ENCODE measurements at places on chromosomes 1 and 21. TPM values are rescaled to one million over a fixed set of nuclear protein-coding genes. Genes with fewer than 3 reads are reported as not detected.
A peak's percentile ranks its signal among the peaks of the same experiment; 100 is the strongest.

DNA sequence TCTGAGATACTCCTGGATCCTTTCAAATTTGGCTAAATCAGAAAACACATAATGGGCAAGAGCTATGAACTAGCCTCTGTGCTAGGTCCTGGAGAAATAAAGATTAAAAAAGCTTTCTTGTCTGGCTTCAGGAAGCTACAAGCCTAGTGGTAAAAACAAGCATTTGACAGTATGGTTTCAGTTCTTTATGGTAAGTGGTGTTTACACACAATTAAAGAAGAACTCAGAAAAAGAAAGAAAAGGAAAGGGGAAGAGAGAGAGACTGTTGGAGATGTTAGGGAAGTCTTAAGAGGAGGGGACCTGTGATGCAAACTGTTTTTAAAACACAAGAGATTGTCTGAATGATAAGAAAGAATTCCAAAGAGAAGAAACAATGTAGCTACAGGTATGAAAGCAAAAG lies 1.8 kb downstream of the OR10J1 start:
- no peak for DNase-seq

GRCh38 chr1:21340230-21340945 lies 50.1 kb upstream of the ECE1 start:
- peak; percentile 11 for DNase-seq

DNA sequence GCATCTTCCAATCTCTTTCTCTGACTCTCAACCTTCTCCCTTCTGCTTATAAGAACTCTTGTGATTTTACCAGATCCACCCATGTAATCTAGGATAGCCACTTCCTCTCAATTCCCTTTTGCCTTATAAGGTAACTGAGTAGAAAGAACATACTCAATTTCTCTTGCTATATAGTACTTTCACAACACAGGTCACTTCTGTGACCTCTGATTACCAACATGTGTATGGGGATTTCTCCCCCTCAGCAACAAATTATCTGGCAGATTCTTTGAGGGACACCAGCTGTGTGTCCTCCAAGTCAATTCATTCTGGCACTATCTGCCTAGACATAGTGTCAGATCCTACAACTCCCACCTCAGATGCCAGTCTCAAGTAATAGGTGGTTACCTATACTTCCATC lies 62.5 kb downstream of the IL23R start:
- DNase-seq = no peak

- no peak for DNase-seq
Measured at GRCh38 chr1:222390181-222390580, 157.7 kb downstream of the HHIPL2 start.

DNA sequence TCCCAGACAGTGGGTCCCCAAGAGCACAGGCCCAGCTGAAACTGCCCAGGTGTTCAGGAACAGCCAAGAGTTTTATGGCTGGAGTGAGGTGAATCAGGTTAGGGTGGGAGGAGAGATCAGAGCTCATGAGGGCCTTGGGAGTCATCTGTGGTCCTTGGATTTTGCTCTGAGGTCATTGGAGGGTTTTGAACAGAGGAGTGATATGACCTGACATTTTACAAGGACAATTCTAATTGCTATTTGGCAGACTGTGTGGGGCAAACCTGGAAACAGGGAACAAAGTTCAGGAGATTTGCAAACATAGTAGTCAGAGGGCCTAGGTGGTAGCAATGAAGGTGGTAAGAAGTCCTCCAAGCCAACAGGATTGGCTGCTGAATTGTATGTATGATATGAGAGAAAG lies 31.1 kb upstream of the LRRN2 start:
- DNase-seq = no peak

DNA sequence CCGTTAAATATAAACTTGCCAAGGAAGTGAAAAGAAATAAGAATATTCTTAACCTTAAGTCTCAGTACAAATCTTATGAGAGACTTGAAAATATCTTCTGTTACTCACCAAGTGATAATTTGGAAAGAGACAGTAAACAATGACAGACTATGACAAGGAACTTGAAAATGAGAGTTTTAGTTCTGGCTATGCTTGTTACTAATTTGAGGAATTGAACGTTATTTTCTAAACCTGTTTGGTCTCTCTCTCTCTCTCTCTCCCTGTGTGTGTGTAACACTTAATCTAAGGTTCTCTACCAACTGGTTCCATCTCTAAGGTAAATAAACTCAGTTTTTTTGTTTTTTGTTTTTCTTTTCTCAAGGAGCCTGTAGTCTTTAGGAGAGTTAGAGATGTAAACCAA lies 161.8 kb downstream of the AMY1C start:
- DNase-seq = no peak

Gene SMG7
- polyA plus RNA-seq = 37.7 TPM

DNA sequence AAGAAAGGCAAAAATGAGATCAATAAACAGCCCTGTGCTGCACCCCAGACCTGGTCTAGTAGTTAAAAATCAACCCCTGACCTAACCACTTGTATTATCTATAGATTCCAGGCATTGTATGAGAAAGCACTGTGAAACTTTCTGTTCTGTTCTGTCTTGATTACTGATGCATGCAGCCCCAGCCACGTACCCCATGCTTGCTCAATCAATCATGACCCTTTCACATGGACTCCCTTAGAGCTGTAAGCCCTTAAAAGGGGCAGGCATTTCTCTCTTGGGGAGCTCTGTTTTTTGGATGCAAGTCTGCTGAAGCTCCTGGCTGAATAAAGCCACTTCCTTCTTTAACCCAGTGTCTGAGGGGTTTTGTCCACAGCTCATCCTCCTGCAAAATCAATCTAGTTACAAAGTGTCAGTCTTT lies 24.2 kb upstream of the CD34 start:
- no peak for DNase-seq

- no peak for DNase-seq
Measured at GRCh38 chr1:3529099-3529729, 74.7 kb downstream of the ARHGEF16 start.

- no peak for DNase-seq
Measured at GRCh38 chr21:45932922-45933502, 48.6 kb upstream of the COL6A1 start.

GRCh38 chr1:26283871-26284596 lies 4.1 kb downstream of the SH3BGRL3 start:
- no peak for DNase-seq

Gene SAMD11
- not detected for polyA plus RNA-seq

- DNase-seq = no peak
Measured at GRCh38 chr1:116113615-116114014, 2.4 kb downstream of the MAB21L3 start.

Gene EFNA4
- polyA plus RNA-seq = 8.4 TPM

Gene AGRN
- 117 TPM for polyA plus RNA-seq

DNA sequence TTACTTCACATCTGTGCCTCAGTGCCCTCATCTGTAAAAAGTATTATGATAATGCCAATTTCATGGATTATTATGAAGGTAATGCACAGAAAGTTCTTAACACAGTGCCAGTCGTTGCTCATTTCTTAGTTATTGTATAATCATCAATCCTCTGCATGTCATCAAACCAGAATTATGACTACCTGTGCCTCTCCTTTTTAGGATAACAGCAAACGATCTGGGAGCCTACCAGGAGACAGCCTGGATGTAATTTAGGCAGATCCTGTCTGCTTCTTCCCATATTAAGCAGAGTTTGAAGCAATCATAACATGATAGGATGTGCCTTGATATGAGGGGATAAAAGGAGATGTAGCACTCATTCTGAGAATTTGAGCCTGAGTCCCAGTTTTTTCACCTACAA lies 177.4 kb upstream of the DPT start:
- no peak for DNase-seq

DNA sequence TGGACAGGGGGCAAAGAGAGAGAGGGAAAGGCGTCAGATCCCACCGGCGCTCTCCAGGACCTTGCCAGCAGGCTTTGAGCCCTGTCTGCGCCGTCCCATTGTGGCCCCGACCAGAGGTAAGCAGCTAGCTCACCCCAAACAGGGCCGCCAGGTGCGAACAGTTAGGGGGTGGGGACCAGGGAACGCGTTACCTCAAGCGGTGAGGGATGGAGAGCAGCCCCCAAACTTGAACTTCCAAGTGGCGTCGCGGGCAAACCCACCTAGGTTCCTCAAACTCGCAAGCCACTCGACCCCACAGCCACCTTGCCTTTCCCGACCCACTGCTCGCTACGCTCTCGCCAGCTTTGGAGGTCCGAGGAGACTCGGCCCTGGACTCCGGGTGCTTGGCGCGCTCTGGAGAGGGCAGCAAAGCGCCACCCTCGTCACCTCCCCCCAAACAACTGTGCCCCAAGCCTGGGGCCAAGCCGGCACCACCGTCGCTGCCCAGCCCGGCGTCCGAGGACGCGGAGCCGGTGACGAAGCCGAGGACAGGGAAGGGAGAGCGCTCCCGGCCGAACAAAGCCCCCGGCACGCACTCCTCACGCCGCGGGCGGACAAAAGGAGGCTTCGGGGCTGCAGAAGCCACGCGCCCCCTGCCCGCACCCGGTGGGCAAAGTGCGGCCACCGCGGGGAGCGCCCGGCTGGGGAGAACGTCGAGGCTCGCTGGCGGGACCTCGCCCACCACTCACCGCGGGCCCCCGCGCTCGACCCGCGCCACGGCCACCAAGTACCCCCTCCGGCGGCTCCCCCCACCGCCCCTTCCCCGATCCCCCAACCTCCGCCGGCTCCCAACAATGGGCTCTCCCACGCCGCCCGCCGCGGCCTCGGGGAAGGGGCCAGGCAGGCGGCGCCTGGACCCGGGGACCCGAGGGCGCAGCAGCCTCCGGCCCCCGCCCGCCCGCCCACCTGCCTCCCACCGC lies 976 bp downstream of the SSBP3 start:
- DNase-seq = peak; percentile 42

Gene ANGPTL3
- polyA plus RNA-seq = not detected

DNA sequence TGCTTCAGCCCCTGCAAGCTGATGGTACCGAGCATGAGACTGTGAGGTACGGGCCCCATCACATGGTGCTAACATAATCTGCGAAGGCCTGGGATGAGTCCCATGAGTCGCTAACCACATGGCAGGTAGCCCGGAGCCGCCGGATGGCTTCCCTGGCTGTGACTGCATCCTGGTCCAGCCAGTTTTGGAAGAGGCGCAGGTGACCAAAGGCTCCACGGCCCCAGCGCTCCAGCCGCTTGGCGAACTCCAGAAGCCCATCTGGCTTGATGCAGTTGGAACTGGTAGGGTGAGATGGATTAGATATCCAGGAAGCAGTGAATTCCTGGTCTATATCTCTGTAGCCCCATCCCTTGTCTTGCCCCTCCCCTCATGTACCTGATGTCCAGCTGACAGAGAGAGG lies 24.6 kb downstream of the LRRC41 start:
- peak; percentile 64 for DNase-seq

DNA sequence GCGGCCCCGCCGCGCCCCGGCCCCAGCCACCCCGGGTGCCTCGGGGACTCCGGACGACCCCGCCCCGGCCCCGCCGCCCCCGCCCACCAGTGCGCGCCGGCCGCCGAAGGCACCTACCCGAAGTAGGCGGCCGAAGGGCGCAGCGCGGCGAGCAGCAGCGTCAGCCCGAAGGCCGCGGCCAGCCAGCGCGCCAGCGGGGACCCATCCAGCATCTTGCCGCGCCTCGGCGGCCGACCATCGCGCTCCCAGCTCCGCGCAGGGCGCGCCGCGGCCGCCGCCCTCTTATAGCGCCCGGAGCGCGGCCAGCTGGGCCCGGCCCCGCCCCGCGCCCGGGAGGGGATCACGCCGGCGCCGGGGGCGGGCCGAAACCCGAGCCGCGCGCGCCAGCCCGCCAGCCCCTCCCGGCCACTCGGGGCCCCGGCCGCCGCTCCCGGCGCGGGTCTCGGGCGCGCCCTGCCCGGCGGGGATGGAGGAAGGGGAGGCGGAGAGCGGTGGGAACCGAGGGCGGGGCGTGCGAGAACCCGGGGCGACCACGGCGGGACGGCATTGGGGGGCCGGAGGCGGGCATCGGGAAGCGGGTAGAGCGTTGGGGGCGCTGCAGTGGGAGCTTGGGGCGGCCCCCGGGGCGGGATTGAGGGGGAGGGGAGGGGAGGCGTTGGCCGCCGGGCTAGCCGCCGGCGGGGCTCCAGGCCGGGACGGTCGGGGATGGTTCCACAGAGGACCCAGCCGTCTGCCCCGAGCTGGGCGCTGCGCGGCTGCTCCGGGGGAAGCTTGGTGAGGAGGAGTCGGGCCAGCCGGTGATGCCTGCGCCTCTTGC lies at the start of gene WNT9A:
TSS of gene WNT9A (minus strand) at position 257 of the 817 bp plus-strand sequence. CDS start at position 212, 45 bp downstream.
- peak; percentile 48 for DNase-seq

GRCh38 chr1:234902774-234903547 lies 225.7 kb downstream of the TOMM20 start:
- no peak for DNase-seq

DNA sequence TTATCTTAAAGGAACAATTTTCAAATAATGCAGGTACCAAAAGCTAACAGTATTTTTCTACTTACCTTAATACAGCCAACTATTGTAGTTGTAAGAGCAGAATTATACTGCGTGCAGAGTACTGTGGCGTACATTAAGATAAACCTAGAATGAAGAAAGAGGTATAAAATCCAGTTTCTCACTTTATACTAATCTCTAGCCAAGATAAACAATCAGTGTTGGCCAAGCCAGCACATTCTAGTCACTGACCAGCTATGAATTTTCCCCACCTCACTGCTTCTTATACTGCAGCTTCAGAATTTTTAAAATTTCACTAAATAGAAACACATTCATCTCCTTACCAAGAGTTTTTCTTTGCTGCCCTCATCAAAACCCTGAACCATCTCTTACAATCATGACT lies 33.6 kb downstream of the SLC35D1 start:
- DNase-seq = no peak

Gene IQCC
- 3.4 TPM for polyA plus RNA-seq

- no peak for DNase-seq
Measured at GRCh38 chr1:65965112-65965996, 172.7 kb downstream of the PDE4B start.

Gene SERINC2
- polyA plus RNA-seq = 737 TPM

- no peak for DNase-seq
Measured at GRCh38 chr1:208105756-208106155, 138.4 kb downstream of the PLXNA2 start.

- DNase-seq = peak; percentile 38
Measured at GRCh38 chr21:33943293-33943692, 27.7 kb upstream of the ATP5PO start.

Gene PLXNA2
- polyA plus RNA-seq = 11.5 TPM

- no peak for DNase-seq
Measured at GRCh38 chr1:239587066-239587465, 200.7 kb downstream of the CHRM3 start.

Gene IGSF21
- not detected for polyA plus RNA-seq

DNA sequence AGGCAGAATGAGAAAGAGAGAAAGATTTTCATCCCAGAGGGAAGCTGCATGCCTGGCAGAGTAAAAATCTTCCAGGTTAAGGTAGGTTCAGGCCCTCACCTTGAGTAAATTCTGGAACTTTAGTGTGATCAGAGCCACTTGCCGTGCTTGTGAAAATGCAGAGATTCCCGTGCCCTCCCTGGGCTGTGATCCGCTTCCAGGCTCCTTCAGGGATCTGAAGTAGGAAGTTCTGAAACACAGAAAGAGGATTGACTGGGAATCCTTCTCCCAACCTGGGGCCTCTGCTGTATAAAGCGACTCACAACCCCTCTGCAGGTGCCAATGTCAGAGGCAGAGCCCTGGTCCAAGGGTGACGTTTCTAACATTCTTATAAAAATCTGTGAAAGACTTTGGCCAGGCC lies 26.6 kb downstream of the NUAK2 start:
- no peak for DNase-seq

DNA sequence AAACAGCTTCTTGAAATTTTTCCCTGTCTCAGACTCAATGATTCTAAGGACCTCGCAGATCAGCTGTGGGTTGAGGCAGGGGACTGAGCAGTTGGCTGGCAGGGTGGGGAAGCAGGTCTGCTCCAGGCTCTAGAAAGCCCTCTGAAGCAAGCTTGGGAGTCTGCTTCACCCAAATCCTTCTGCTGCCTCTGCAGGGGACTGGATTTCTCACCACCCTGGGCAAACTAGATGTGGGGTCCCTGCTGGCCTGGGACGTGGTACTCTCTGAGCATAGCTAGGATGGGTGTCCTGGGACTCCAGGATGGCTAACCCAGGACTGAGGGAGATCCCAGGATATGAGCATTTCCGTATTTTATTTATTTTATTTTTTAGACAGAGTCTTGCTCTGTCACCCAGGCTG lies 89.3 kb downstream of the LAMC2 start:
- no peak for DNase-seq

Gene GDAP2
- polyA plus RNA-seq = 10.3 TPM

Data from mammary epithelial cell (primary cell).